Non-pigmented ciliary epithelial cell (primary cell): ENCODE measurements at places on chromosomes 11 and 22.

- no peak for DNase-seq
Measured at GRCh38 chr11:122146475-122146874, 30.5 kb upstream of the BLID start.

GRCh38 chr11:121961321-121961801 lies 154.7 kb downstream of the BLID start:
- no peak for DNase-seq

DNA sequence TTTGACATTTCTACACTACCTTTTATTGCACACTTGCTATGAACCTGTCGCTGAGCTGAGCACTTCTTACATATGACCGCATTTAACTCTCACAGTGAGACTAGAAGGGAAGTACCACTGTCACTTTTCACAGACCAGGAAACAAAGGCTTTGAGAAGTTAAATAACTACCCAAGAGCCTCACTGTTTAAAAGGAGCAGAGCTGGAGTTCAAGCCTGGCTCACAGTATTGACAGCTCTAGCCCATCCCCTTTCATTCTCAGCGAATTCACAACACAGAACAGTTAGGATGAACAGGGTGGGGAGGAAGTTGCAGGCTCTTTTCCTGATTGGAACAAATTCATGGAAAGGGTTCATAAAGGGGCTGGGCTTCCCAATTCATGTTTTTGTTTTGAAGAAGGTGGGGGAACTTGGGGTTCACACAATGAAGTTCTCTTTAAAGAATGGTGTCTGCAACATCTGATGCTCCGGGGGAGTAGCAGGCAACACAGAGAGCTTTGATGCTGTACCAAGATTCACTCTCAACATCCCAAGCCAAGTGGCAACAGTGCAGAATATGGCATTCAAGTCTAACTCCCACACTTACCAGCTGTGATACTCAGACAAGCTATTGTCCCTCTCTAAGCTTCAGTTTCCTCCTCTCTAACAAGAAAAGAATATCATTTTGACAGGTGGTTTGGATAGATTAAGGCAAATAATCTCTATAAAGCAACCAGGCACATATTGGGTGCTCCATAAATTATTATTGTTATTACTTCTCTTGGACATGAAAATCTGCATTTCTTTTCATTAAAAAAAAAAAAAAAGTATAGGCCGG lies 17.2 kb downstream of the SCGB1A1 start:
- DNase-seq, result no peak

GRCh38 chr11:106344394-106344793 lies 266.9 kb downstream of the AASDHPPT start:
- DNase-seq, result peak; percentile 65

DNA sequence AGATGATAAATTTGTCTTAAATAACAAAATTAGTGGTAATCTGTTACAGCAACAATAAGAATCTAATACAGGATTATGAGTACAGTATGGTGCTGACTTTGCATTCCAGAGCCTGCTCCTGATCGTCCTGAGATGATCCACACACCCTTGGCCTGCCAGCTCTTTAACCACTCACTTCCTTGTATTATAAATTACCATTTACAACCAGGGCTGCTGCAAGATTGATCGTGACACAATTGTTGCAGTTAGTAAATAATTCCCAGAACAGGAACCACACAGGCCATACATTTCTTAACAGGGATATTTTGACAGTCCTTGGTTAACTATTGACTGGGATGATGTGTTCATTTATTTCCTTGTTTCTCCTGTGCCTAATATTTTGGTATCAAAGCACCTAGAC lies 3.8 kb upstream of the CBLIF start:
- no peak for DNase-seq

DNA sequence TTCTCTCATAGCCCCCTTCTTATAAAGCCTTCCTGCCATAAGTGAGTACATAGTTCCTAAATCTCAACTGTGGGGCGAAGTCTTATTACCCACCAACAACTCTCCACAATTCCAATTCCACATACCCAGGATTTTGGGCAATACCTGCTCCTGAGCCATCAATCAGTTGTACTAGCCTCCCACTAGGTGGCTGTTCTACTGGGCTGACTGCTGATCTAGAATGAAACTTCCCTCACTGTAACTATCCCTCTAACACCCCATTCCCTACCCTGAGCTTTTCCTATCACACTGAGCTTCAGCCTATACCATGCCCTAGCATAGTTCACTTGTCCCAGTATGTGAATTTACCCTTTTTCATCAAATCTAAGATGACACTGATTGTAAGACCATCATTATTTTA lies 52.5 kb downstream of the RRAS2 start:
- no peak for DNase-seq

DNA sequence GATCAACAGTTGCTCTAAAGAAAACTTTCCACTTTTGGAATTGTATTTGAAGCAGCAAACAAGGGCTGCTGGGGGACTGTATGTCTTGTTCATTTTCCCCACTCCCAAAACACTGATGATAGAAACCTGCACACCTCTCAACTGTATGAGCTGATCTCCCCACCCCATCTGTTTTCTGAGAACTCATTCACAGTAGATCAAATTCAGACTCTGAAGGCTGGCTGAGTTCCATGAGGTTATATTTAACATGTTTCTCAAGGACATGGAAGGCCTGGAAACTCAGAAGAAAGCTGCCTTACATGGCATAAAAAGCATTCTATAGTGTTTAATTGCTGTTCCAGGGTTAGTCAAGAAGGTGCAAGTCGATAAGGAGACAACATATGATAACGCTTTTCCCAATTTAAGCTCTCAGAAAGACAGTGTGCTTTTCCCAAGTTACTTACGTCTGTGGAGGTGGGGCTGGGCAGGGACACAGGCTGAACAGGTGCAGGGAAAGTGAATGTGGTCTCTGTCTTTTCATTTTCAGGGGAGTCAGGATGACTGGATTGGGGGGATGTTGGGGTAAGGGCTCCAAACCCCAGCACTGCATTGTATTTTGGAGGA lies 23.0 kb downstream of the LARGE2 start:
- no peak for DNase-seq

- DNase-seq, result peak; percentile 67
Measured at GRCh38 chr11:6219359-6219758, 14.0 kb downstream of the C11orf42 start.

DNA sequence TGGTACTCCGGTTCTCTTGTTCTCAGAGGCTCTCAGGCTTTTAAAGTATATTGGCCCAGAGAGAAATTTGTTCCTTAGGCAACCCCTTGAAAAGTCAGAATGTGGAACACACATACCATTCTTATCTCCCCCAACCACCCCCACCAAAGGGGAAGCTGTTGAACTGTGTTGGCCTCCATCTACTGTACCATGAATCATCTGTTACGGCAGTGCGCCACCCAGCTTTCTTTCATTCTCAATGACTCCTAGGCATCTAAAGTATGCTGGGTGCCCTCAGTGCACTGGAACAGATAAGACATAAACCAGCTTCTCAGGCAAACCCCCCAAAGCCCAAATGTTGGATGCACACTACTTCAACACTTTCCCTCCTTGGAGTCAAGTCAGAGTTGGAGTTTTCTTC lies 696.2 kb upstream of the TENM4 start:
- DNase-seq, result peak; percentile 34

DNA sequence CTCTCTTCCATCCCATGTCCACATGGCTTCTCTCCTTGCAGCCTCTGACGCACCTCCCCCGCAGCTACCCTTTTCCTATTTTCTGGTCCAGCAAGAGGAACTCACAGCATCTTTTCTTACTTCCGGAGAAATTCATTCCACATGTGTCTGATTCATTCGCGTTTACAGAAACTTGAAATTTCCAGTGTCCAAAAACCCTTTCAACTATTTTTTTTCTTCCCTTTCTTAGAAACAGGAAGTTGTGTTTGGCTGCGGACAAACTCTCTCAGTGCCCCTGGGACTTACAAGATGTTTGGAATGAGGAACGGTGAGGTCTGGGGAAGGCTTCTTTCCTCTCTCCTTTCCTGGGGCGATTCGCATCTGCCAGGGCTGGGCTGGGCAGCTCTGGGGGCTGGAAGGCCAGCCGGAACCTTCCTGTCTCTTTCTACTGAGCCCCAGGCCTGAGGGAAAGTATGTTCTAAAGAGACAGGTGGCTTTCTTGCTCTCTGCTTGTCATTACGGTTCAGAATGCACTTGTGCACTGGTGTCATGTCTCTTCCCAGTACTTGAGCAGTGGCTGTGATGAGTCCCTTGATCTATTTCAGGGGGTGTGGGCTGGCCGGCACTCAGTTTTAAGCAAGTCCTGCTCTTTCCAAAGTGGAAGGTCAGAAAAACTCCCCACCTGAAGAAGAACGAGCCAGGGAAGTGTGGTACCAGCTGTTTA lies 27.5 kb downstream of the ADAMTS8 start:
- no peak for DNase-seq
